ENCODE measurements at places on chromosomes 2 and 18.
A peak's percentile ranks its signal among the peaks of the same experiment; 100 is the strongest.

DNA sequence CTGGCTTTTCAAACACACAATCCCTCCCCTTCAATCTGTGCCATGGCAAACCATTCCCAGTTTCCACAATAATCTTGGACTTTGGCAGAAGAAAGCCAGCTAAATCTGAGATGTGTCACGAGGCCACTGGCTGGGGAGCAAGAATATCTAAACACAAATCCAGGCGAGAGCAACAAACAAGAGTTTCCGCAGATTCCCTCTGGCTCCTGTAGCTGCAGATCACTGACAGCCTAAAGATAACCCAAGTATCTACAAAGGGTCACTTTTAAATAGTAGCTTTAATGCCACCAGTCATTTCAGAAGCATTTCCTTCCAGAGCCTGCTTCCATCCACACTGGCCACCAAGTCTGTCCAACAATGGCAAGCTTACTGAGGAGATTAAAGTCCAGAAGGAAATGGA, 86.9 kb downstream of the ACVR1 start:
- no peak for DNase-seq

DNA sequence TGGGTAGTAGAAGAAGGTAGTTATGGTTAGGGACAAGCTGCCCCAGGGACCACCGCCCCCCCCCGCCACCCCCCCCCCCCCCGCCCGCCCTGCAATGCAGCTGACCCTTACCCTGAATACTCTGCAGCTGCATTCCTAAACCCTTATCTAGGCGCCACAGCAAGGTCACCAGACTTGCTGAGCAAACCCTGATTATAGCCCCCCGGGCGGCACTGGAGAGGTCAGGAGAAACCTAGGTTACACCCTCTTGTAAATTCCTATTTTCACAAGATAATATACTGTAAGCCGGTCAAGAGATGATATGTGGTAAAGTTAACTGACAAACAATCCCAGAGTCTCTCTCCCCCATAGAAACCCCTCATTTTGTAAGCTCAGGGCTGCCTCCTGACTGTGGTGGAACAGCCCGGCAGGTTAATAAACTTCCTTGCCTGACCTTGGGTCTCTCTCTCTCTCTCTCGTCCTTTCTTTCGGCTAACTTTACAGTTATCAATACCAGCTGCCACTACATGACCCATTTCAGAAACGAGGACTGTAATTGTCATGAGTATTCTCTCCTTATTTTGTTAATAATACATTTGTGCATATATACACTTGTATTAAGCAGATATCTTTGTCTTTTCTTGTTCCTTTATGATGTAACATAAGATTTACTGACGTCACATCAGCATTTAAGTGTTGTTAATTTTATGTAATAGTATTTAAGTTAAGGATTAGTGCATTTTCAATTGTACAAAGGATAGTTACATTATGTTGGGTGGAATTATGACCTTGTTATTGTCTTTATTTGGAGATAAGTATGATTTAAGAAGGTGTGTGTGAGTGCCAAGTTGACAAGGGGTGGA, 22.8 kb upstream of the SMAD4 start:
- no peak for DNase-seq

GRCh38 chr2:232216028-232216427, 162.5 kb upstream of the ALPP start:
- no peak for DNase-seq

GRCh38 chr2:127471286-127471988, 53.2 kb downstream of the PROC start:
- no peak for DNase-seq

DNA sequence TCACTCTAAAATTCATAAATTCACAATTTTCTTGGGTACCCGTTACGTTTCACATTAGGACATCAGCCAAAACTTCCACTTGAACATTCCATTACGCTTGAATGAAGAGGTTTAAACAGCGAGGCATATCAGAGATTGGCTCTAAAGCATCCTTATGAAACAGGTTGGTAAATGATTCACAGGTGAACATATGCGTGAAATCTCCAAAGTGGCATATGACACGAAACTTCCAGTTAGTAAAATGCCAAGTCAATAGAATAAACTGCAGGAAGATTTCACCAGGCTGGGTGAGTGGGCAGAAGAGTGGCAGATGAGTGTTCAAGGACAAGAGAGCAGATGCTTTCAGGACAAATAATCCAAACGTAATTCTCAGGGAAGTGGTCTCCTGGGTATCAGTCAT, 33.9 kb upstream of the GLS start:
- DNase-seq = no peak

GRCh38 chr18:29879763-29880162, 1162.8 kb downstream of the DSC3 start:
- DNase-seq = no peak

DNA sequence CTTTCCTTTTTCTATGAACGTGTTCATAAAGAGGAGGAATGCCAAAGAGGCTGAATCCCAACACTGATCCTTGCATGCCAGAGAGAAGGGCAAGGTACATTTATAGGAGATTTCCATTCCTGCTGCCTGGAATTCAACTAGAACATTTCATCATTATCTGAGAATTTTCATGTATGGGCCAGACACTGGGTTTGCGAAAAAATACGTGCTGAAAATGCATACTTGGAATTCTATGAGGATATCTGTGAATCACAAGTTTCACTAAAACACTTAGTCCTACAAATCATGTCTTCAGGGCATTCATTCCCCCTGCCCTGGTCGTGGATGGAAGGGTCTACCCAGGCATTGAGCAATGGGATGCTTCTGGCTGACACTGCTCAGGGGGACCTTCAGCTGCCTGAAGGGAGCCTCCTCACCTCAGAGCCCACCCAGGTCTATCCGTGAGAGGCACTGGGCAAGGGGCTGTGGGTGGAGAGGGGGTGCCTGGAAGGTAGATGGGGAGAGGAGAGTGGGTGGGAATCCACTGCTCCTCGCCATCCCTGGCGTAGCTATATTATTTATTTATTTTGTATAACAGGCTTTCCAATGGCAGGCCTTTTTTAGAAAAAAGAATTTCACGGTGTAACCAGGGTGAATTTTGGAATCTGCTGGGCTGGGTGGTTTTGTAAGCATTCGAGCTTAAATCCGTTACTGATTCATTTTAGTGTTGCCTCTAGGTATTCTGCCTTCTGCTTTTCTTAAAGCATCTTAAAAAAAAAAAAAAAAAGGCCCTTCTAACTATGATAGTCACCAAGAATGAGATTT, 560.6 kb upstream of the ID2 start:
- no peak for DNase-seq

DNA sequence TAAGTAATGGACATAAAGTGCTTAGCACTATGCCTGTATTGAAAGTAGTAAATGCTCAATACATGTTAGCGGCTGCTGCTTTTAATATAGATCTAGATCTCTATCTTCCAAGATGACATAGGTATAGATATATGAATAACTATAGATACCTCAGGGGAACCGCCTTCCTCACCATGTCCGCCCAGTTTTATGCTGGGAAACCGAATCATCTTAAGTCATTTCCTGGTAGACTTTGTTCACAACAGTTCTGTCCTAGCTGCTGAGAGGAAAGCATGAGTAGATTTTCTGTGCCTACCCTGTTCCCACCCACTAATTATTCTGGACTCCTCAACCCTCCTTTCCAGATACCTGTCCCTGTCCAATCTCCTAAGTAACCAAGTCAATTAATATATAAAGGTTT, 21.6 kb upstream of the ITM2C start:
- no peak for DNase-seq

DNA sequence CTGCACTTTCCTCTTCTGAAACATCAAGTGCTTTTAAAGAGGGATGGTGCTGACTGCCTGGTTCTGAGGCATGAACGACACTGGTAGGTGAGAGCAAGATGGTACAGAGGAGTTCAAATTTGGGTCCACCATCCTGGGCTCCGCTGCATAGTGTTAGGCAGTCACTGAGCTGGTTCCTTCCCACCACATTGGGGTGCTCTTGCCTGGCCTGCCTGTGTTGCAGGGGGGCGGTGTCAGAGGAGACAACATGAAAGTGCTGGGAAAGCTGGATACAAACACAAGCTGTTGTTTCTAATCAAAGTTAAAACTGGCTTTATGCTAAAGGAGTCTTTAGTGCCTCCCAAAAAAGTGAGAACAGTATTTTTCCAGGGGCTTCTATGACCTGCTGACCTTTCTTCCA, 258.1 kb downstream of the GBX2 start:
- no peak for DNase-seq

DNA sequence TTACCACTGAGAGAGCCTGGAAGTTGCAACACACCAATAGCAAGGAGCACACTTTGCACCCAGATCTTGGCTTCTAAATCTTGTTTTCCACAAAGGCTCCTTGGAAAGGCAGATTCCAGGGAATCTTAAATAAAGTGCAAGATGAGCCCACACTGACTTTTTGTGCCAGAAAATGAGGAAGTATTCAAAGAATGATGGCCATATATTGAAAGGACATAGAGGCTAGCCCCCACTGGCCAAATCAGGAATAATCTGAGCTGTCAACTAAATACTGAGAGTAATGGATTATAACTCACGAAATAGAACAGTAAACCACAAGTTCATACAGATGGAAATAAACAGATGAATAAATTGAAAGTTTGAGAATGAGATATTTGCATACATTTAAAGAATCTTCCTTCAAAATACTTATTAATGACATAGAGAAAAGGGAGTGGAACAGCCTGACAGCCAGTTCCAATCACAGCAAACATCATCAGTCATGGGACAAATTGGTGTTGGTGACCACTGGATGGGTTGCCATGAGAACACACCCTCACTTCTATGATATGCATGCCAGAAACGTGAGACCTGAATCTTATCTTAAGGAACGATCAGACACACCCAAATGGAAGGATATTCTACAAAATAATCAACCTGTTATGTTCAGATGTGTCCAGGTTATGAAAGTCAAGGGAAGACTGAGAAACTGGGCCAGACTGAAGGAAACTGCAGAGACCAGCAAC, 12.2 kb upstream of the ACKR3 start:
- no peak for DNase-seq

DNA sequence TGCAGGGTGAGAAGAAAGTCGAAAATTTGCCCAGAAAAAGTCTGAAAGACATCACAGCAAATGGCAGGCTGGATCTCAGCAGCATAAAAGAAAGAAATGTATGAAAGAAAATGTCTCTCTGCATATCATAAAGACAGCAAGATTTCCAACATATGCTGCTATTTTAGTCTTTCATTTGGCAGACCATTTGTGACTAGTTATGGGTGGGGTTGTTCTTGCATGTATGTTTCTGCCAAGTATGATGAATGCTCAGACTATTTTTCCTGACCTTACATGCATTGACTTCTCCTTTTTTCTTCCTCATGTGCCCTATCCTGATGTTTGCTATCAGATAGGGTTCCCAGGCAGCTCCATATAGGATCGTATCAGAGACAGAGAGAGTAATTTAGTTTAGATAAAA, 58.5 kb upstream of the PARD3B start:
- DNase-seq = no peak

DNA sequence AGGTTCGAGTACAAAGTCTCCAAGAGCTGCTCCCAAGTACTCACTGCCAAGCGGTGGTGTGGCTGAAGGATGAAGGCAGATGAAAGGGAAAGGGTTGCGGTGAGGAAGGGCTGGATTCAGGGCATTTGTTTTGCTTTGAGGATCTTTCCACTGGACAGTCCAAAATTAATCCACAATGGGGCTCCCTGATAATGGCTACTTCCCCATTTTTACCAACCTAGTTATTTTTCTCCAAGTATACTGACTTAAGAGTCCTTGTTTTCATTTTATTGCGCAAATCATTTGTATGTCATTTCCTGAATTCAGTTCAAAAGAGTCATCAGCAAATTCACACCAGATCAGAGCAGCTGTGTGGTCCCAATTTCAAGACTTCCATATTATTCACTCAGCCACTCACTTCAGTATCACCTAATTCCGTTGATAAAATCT, 464 bp upstream of the SESTD1 start:
- DNase-seq = peak; percentile 96

- DNase-seq = no peak
Measured at GRCh38 chr2:218077464-218078216, 8.6 kb downstream of the RUFY4 start.

DNA sequence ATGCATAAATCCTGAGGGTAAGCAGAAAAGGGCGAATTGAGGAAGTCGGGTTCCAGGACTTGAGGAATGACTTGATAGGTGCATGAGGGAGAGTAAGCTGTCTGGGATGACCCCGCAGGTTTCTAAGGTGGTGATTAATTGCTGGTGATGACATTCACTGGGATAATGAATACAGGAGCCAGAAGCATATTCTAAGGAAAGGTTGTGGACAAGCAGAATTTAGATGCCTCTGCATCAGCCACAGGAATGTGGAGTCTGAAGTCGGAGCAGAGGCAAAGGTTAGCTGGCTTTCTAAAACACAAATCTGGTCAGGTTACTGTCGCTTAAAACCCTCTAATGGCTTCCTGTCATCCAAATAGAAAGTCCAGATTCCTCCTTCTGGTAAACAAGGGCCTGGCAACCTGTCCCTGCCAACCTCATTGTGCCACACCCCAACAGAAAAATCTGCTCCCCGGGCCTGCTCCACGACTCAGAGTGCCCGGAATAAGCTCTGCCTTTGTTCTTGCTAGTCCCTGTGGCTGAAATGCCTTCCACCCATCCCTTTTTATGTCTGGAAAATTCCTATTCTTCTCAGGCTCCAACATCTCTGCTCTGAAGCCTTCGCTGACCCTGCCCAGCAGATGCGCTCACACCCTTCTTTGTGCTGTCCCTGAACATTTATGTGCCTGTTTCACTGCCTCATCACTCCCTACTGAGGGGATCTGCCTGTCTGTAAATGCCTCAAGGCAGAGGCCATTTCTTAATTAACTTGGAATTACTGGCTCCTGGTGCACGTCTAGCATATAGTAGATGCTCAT, 11.3 kb upstream of the TMEM214 start:
- no peak for DNase-seq

DNA sequence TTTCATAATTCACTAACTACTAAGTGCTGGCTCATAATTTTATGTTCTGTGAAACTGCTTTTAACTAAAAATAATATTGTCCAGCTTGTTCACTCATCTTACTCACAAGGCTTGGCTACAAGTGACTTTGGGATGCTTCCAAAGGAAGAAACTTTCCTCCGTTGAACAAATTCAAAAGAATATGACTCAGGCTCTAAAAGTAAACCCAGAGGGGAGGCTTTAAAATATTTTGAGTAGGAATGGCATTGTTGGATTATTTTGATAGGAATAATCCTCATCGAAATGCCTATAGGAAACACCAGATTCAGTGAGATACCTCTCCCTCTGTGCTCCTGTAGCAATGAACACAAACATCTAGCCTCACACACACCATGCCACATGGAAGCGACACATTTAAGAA, 25.2 kb upstream of the TLK1 start:
- no peak for DNase-seq

Measured in inflammatory macrophage treated with lipopolysaccharide for 1 hour (primary cell).